WERI-Rb-1 (cell line): ENCODE measurements at places on chromosomes 12 and 14.

GRCh38 chr14:57687416-57687815 lies 178.5 kb downstream of the SLC35F4 start:
- DNase-seq, result no peak

- DNase-seq, result no peak
Measured at GRCh38 chr12:14613718-14614117, 46.0 kb upstream of the PLBD1 start.

GRCh38 chr14:101007004-101007614 lies 103.6 kb upstream of the RTL1 start:
- no peak for DNase-seq

DNA sequence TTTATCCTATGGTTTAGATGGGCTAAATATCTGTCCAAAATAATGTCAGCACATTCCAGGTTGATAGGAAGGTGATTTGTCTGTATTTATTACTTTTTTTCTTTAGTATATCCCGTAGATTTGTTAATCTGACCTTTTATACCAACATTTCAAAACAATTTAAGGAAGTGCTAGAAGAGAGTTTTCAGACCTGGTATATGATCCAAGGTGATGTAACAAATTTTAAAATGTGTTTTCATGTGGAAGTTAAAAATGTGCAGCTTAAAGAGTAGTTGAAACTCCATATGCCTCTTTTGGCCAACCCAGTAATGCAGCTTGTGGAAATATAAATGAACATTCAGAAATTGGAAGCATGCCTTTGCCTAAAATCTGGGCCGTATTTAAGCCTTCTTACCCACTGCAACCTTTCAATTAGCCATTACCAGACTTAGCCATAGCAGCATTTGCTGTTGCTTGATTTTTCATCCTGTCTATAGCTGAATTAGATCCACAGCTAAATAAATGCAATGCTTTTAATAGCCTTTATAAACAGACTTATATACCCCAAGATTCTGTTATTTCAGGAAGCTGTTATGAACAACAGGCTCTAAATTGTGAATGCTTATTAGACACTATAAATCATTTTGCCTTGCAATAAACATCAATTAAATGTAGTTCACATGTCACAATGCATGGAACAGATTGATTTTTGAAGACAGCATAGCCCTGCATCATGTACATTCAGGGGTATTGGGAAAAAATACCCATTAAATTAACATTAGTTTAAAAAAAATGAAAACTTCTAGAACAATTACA lies 271.2 kb downstream of the PDZRN4 start:
- DNase-seq, result no peak

GRCh38 chr12:90741611-90742010 lies 213.4 kb downstream of the CCER1 start:
- peak; percentile 58 for DNase-seq

DNA sequence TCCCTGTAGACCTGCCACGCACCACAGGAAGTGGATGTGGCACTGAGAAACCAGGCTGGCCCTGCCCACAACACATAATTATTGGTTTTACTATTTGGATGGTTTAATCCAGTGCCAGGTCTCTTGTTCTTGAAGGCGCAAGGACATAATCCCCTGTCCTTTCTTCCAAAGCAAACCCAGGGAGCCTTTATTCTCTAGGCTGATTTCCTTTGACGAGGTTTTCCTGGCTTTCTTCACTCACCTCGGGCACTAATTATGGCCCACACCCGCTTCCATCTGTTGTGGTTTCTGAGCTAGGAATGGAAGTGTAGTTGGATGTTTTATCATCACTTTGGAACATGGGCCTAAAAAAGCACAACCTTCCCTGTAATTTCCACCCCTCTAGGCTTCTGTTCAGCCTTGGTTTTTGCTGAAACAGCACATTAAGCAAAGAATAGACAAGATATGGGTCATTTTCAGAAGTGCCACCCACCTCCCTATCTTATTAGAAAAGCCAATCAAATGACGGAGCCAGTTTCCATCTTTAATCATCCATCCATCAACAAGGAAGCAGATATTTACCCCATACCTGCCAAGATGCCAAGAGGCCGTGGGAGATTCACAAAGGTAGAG lies 73.9 kb downstream of the PPP1R36 start:
- DNase-seq, result no peak

GRCh38 chr12:41344776-41345470 lies 156.8 kb downstream of the PDZRN4 start:
- no peak for DNase-seq

GRCh38 chr12:89353188-89353822 lies 1.0 kb upstream of the DUSP6 start:
- DNase-seq, result peak; percentile 77

GRCh38 chr12:89072294-89073026 lies 279.8 kb downstream of the DUSP6 start:
- no peak for DNase-seq

DNA sequence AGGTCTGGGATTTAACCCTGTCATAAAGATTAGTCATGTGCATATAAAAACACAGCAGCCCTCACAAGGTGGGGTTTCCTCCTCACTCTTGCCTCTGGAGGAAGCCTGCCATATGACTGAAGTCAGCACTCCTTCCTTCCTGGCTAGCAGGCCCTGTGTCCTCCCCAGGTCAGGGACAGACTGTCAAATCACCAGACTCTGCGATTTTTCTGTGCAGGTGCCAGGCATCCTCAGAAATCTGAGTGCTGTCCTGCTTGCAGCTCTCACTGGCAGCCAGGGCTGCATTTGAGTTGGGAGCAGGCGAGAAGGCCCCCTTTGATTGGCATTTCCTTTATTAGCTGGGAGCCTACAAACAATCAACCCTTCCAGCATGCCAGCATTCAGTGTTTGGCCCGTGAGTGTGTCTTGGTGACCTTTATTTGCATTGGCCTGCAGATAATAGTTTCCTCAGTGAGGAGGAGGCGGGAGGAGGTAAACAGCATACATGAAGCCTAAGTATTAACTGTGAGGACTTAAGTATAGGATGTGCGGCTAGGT lies 183.8 kb upstream of the ARHGAP5 start:
- no peak for DNase-seq

- DNase-seq, result no peak
Measured at GRCh38 chr12:45354399-45354798, 138.5 kb downstream of the ANO6 start.

DNA sequence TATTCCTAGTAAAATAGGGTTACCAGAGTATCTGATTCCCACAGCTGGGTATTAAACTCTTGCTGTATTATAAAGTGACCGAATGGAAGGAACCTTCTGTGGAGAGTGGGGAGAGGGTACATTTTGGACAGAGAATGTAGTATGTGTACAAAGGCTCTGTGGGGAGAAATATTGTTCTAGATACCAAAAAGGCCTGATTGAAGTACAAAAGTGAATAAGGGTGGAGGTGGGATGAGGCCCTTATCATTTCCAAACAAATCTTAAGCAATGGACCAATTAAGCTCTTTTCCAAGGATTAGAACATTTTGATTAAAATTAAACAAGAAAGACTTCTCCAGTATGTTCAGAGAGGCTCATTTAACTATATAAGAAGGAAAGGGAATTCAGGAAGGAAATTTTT lies 20.4 kb downstream of the EID3 start:
- DNase-seq, result no peak

DNA sequence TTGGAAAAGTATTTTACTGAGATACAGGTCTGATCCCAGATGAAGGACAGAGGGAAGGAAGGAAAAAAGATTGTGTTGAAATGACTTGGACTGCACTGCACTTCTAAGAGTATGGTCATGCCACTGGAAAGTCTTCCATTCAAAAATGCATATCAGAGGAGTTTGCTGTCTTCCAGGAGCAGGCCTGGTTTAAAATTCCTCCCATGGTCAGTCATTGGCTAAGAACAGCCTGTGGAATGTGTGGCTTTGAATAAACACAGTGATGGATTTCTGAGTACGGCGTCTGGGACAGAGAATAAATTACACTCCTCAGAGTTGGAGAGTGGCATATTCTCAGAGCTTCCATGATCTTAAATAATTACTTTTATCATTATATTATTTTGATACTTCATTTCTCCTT lies 245.8 kb upstream of the PDZRN4 start:
- no peak for DNase-seq

DNA sequence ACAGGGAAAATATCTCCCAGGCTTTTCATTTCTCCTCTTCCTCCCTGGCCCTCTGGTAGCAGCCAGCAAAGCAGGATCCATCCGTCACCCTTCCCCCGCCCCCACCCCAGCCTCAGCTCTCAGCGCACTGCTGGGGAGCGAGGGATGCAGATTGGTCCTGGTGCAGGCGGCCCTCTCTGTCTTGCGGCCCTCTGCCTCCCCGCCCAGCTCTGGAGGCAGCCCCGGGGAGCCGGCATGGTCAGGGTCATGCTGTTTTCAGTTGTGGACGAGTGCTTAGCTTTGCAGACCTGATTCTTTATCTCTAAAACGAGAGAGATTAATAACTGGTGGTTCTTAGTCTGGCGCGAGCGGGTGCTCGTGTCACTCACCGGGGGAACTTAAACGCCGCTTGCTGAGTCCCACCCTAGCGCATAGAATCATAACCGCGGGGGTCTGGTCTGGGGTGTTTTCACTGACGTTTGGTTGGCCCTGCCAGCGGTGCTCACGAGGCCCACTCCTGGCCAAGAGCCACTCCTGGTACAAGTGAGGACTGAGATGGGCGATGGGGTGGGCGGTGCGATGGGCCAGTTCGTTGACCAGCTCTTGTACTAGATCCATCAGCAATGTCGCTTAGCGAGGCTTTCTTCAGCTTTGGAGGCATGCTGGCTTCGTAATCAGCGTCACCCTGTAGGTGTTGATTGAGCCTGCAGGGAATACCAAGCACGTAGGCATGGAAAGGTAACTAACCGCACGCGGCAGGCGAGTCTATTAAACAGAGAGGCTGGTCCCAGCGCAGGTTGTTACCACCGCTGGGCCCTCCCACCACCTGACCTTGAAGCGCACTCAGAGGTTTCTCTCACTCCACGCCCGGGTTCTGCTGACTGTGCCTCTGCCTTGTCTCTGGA lies 95.2 kb downstream of the TSPAN9 start:
- no peak for DNase-seq

GRCh38 chr14:23936084-23936829 lies 17.3 kb upstream of the DHRS4 start:
- no peak for DNase-seq

DNA sequence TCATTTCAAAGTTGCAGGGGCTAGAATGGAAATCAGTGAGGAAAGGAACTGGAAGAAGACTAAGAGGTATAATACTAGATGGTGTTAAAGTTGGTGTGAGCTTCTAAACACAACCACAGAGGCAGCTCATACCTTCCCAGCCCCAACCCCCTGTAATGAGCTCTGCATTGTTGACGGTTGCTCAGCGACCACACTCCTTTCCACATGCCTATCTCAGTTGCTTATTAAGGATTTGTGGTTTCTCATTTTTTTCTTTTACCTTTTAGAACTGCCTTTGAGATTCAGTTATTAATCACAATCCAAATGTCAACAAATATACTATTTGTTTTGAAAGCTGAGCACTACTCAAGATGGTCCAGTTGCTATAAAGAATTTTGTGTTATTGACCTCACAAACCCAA lies 62.1 kb upstream of the KIF21A start:
- no peak for DNase-seq

DNA sequence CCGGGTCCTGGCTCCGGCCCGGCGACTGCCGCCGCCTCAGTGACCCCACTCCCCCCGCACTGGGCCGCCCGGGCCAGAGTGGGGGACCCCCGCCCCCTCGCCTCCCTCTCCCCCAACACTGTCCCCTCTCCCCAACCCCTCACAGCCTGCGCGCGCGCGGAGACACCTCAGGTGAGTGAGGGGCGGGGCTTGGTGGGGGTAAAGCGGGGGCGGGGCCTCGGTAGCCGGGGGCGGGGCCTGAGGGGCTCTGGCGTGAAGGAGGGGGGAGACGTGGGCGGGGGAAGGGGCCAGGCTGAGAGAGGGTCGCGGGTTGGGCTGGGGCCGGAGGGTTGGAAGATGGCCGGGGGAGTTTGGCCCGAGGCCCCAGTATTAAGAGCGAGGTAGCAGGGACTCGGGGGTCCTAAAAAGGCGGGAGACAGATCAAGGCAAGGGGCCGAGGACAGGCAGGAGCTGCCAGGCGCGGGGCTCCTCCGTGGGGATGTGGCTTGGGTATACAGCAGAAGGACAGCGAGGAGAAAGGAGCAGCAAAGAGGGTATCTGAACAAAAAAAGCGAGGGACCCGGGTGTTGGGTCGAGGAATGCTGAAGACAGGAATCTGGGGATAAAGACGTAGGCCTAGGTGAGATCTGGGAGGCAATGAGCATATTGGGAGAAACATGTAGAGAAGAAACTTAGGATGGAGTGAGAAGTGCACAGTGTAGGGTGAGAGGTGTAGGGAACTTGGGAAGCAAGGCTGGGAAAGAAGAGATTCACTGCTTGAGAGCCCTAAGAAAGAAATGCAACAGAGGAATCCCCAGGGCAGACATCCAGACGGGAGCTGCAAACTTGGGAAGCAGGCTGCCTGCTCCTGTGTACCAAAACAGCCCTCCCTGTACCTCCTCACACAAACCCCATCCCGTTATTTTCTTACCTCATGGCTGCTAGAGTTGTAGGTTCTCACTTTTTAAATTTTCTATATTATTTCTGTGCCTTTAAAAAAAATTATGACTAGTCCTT lies 10.8 kb downstream of the SUOX start:
- DNase-seq, result peak; percentile 73

- no peak for DNase-seq
Measured at GRCh38 chr12:123868791-123869190, 103.8 kb downstream of the CCDC92 start.

DNA sequence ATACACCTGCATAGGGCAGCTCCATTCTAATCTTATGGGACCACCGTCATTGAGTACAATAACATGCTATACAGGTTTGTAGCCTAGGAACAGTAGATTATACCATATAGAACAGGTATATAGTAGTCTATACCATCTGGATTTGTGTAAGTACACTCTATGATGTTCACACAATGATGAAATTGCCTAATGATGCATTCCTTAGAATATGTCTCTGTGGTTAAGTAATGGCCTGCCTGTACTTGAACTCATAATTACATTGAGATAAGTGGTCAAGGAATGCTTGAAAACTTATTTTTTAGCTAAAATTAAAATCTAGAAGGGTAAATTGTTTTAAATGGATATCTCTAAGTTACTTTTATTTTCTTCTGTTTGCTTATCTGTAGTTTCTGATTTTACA lies 152.7 kb downstream of the SRGAP1 start:
- no peak for DNase-seq

GRCh38 chr12:114063435-114063834 lies 97.3 kb upstream of the RBM19 start:
- no peak for DNase-seq

DNA sequence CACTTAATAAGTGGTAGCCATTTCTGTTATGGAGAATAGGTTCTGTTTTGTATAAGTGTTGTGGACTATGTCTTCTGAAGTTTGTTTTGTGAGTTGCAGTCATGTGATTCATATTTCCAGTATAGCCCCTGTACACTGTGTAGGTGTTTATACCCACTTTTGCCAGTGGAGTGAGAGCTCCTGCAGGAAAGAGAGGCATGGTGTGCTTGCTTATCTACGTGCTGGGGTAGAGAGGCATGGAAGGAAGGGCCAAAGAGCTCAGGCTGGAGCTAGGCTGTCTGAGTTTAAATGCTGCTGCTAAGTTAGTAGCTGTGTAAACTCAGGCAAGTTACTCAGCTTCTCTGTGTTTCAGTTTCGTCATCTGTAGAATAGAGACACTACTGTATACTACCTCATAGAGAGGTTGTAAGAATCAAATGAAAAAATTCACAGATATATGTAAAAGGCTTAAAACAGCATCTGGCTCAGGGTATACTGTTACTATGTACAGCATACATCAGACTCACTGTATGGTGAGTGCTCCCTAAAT lies 88.2 kb upstream of the SLC38A2 start:
- no peak for DNase-seq

- DNase-seq, result no peak
Measured at GRCh38 chr14:100553471-100553870, 33.7 kb downstream of the BEGAIN start.

GRCh38 chr12:47746073-47746472 lies 12.6 kb downstream of the RAPGEF3 start:
- DNase-seq, result no peak

GRCh38 chr12:93808169-93808899 lies 131.2 kb downstream of the CRADD start:
- no peak for DNase-seq
